SK-MEL-5 (cell line): ENCODE measurements at places on chromosomes 1 and 21. TPM values are rescaled to one million over a fixed set of nuclear protein-coding genes. Genes with fewer than 3 reads are reported as not detected.

Gene FAM131C
- total RNA-seq: 0.26 and 0.51 TPM in 2 replicates

Gene AHCTF1
- total RNA-seq: 30.5 and 33.8 TPM in 2 replicates

Gene NBPF15
- 56.5 and 59.9 TPM in 2 replicates for total RNA-seq

Gene LGR6
- not detected in 2 replicates for total RNA-seq
